ENCODE measurements at places on chromosomes 2 and 18. TPM values are rescaled to one million over a fixed set of nuclear protein-coding genes. Genes with fewer than 3 reads are reported as not detected.

DNA sequence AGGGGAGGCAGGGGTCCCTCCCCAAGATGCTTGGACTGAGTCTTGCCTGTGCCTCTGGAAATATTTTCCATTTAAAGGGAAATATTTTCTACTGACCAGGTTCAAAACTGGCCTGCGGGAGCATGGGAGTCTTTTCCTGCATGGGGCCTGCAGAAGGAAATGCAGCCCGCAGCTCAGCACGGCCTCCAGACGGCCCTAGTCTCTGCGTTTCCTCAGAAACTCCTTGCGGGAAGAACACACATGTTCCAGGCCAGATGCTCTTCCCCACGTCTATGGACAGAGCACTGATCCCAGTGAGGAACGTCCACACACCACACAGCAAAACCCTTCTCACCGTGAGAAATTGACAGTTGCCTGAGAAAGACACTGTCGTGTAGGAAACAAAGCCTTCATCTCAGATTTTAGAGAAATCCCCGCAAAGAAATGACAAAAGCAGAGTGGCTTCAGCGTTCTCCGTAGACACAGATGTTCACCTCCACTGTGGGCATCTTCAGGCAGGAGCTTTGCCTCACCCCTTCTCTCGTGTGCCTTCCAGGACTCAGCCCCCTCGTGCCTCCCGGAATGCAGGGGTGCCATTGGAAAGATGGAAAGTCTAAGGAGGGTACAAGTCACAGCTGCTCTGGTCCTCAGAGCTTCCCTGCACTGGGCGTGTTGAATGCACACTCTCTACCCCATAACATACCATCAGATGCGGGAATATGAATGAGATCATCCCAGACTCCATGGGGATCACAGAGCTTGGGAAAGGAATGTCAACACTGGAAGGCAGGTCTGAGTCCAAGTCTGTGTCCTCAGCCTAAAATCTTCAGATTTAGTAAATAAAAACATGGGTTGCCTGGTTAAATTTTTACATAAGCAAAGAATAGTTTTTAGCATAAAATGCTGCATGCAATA lies 438.7 kb upstream of the SALL3 start:
- no peak for DNase-seq
- H3K27me3 ChIP-seq = no peaks in the 10 kb centered on the region
- no peak overlapping the region for H3K4me3 ChIP-seq
- H3K4me1 ChIP-seq = no peaks in the 10 kb centered on the region
- no peaks in the 10 kb centered on the region for H3K36me3 ChIP-seq

DNA sequence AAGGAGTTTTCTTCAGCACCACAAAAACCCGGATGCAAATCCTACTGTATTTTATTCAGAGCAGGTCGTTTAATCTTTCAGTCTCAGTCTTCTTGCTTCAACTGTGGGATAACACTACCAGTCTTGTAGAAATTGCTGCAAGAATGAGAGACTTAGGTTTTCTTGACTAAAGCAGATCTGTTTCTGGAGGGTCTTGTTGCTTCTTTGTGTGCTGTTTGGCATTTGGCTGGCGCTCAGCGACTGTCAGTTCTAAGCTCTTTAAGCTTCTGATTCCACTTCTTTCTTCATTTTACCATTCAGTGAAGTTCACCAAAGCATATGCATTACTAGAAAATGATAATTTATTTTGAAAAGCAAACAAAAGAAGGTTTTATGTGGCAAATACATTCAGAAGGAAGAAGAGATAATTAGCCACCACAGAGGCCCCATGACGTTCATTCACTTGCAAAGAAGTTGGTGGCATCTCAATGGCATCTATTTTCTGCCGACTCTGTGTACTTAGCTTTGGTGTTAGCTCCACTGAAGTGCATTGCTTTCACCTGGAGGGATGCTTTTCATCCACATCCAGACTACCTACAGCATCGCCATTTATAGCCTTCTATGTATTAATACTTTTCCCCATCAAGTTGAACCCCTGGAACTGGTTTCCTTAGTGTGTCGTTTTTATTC lies 53.7 kb downstream of the TRIB2 start:
- H3K27me3 ChIP-seq = peaks cover 9% of the 10 kb centered on the region
- no peak overlapping the region for H3K4me3 ChIP-seq
- H3K36me3 ChIP-seq = no peaks in the 10 kb centered on the region
- DNase-seq = no peak

DNA sequence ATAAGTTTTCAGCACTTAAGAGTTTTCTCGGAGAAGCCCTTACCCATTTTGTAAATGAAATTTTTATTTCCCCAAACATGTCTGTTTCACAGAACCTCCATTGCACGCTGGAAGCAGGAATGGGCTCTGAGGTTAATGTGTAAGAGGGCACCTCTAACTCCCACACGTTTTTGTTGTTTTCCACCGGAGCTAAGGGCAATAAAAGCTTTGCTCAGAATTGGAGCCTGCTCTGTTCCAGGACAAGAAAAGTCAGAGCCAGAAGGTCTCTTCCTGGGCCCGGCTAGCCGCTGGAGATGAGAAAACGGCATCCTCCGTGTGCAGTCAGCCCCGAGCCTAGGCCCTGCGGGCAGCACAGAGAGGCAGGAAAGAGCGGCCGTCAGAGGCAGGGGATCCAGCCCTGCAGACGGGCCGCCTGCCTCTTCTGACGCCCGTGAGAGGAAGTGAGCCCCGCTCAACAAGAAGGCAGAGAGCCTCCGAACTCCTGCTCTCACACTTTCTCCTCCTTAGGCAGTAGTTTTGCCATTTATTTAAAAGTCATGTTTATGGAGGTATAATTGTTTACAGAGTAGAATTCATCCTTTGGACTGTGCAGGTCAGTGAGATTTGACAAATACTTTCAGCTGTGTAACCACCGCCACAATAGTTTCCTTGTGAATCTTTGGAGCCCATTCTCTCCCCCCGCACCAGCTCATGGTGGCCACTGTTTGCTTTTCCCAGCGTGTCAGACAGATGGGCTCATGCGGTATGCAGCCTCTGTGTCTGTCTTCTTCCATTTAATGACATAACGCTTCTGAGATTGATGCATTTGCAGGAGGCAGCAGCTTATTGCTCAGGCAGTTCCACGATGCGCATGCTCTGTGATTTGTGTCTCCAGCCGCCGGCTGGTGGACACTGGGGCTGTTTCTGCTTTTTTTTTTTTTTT lies 117.3 kb downstream of the GALR1 start:
- no peak overlapping the region for H3K4me3 ChIP-seq
- H3K4me1 ChIP-seq = no peaks in the 10 kb centered on the region
- no peaks in the 10 kb centered on the region for H3K36me3 ChIP-seq
- H3K27me3 ChIP-seq = peaks cover 10% of the 10 kb centered on the region
- DNase-seq = no peak

DNA sequence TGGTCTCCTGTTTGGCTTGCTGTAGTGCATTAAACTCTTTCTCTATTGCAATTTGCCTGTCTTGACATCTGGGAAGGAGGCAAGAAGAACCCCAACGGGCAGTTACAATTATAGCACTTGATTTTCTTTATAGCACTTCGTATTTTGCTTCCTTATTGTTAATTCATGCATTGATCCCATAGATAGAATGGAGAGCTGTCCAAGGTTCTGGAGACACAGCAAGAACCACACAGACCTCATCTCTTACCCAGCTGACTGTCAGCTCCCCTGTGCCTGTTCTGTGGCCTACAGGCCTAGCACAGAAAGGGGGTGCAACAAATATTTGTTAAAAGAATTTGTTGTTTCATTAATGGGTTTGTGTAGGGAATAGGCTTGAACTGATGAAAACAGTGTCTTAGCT lies 194.3 kb downstream of the GALNT1 start:
- no peak overlapping the region for H3K4me3 ChIP-seq
- peaks cover 31% of the 10 kb centered on the region for H3K27me3 ChIP-seq
- DNase-seq = no peak
- H3K36me3 ChIP-seq = no peaks in the 10 kb centered on the region
- H3K4me1 ChIP-seq = no peaks in the 10 kb centered on the region

DNA sequence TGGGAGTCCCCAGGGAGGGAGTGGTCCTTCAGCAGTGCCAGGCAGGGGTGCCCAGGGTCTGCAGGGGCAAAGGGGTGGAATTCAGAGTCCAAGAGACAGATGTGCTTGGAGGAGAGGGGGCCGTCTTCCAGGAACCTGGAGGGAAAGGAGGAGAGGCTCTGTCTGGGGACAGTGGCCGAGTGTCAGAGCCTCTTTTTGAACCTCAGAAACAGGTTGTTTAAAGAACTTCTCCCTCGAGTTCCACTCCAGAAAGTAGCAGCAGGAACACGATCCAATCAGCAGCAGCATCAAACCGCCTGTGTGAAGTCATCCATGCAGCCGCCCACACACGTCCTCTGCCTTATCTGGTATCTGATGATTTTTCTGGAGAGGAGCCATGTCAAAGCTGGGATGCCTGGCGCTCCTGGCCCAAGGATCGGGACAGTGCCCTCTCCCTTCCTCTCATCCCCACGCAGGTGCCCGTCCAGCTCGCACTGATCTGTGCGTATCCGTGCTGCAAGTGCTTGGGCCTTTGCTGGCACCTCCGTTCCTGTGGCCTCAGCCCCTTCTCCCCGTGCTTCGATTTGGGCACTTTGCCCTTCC lies 205.1 kb downstream of the NDUFA10 start:
- H3K4me1 ChIP-seq = peaks cover 15% of the 10 kb centered on the region
- DNase-seq = no peak
- no peak overlapping the region for H3K27ac ChIP-seq

Gene WDR54
- total RNA-seq = 54.9 TPM

- no peak for DNase-seq
- no peaks in the 10 kb centered on the region for H3K36me3 ChIP-seq
Observed at GRCh38 chr18:68394705-68395104, 320.2 kb downstream of the TMX3 start.

DNA sequence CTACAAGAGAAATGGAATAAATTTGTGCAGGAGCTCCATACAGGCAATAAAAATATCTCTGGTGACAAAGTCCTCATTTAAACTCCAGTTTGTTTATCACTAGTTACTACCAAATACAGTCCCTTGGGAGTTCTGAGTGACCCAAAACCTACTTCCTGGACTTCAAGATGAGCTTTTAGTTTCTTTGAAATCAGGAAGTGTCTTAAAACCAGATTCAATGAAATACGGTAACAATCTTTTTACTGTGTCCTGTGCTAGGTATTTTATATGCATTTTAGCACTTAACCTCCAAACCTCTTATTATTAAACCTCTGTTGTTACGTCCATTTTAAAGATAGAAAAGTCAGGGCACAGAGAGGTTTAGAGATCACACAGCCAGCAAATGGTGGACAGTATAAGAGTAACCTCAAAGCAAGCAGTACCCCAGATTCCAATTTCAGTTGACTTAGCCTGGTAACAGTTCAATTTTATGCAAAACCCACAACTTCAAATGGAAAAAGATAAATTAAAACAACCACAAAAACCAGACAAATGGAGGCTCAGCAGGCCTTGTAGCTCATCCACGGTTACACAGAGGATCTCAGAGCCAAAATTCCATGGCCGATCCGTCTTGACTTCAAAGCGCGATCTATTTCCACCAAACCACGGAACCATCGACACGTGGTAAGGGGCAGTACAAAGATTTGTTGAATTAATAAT lies 1.3 kb upstream of the KCMF1 start:
- H3K36me3 ChIP-seq = no peaks in the 10 kb centered on the region
- DNase-seq = no peak
- H3K4me3 ChIP-seq = peak overlapping the region; percentile 75
- peak overlapping the region; percentile 98 for H3K27ac ChIP-seq
- H3K4me1 ChIP-seq = peaks cover 22% of the 10 kb centered on the region
- H3K27me3 ChIP-seq = no peaks in the 10 kb centered on the region

DNA sequence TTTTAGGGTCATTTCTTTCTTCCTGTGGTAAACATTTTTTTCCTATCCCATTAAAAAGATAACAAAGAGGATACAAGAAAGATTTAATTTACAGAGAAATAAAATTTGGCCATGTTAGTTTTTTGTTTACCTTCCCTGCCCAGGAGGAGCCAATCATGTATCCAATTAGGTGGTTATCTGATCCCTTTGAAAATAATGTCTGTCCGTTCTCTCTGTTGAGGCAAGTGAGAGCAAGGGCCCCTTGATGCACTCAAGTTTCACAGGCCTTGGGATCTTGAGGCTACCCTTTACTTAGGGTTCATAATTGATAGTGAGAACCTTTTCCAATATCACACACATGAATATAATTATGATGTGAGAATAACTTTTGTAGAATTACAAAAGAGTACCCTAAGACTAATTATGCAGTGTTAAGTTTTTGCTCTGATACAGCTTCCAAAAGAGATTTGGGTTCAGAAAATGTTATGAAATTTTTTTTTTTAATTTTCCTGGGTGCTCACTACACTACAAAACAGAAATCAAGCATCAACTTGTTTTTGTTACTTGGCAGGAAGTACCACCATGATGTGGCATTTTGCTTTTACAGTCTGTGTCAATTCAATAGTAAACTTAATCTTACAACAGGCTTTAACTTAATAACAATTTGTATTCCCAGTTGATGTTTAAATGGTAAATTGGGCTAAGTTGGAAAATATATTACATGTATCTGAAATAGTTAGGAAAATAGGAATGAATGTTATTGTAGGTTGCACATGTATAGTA lies 42.0 kb downstream of the AFTPH start:
- no peak for DNase-seq
- H3K27ac ChIP-seq = no peak overlapping the region
- no peaks in the 10 kb centered on the region for H3K4me1 ChIP-seq
- H3K4me3 ChIP-seq = no peak overlapping the region
- H3K27me3 ChIP-seq = no peaks in the 10 kb centered on the region

Gene MAL
- total RNA-seq = not detected

GRCh38 chr2:120494446-120494845 lies 148.5 kb downstream of the INHBB start:
- H3K4me3 ChIP-seq = no peak overlapping the region
- H3K27ac ChIP-seq = no peak overlapping the region
- H3K4me1 ChIP-seq = no peaks in the 10 kb centered on the region
- no peak for DNase-seq
- 0 out of 2 replicates have a peak, but pooled peaks cover 3% of the 10 kb centered on the region for H3K27me3 ChIP-seq

DNA sequence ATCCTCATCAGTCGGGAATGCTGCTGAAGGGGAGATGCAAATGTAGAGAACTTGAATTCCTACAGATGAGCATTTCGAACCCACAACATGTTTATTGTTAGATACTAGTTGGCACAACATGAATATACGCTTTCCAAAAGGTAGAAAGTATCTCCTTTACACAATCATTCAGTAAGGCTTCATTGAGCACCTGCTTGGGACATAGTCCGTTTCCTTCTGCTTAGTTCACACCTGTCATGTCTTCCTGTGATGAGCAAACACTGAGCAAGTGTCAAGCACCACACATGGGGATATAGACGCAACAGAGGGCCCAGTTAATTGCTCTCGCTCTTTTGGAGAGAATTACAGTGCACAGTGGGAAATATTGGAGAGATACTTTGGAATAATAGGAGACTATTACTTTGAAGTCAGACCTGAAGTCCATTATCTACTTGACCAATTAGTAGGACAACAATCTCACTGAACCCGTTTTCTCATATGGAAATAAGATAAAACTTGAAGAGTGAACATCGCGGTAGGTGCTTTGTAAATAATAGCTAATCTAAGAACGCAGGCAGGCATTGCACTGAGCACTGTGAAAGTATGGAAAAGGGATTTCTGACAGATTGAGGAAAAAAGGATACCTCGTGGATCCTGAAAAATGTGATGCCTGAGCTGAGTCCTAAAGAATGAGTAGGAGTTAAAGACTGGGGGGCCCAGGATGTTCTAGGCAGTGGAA lies 1.2 kb downstream of the CPSF3 start:
- peaks cover 34% of the 10 kb centered on the region for H3K4me1 ChIP-seq
- H3K27me3 ChIP-seq = no peaks in the 10 kb centered on the region
- peak overlapping the region; percentile 57 for H3K4me3 ChIP-seq
- peaks cover 1% of the 10 kb centered on the region for H3K36me3 ChIP-seq
- H3K27ac ChIP-seq = peak overlapping the region; percentile 84
- no peak for DNase-seq

Gene ADRA2B
- total RNA-seq = 0.47 TPM

Gene ITGA4
- 0.49 TPM for total RNA-seq

Gene PROKR1
- not detected for total RNA-seq

Gene RUFY4
- total RNA-seq = 0.27 TPM

- H3K4me3 ChIP-seq = no peak overlapping the region
- H3K4me1 ChIP-seq = no peaks in the 10 kb centered on the region
- no peak overlapping the region for H3K27ac ChIP-seq
- DNase-seq = no peak
- H3K27me3 ChIP-seq = peaks cover 5% of the 10 kb centered on the region
Observed at GRCh38 chr18:55228191-55228590, 268.9 kb upstream of the CCDC68 start.

Data from HCT116 (cell line).